ENCODE measurements at places on chromosomes 6 and 20. TPM values are rescaled to one million over a fixed set of nuclear protein-coding genes. Genes with fewer than 3 reads are reported as not detected.

DNA sequence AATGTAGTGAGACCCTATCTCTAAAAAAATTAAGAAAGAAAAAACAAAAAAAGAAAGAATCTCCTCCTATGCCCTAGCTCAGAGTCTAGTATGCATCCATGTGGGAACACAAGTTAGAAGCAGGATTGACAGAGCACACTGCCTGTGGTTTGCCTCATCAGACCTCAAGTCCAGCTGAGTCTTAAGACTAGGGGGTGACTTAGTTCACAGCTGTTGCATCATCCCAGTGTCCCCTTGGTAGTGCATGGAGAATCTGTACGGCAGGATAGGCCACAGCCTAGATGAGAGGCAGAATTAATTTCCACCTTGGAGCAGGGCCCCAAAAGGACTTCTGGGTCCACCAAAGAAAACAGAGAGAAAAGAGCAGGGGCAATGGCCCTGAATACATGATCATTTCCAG, 13.7 kb downstream of the PNPLA1 start:
- H3K36me3 ChIP-seq: no peaks in the 10 kb centered on the region
- no peak overlapping the region for H3K4me3 ChIP-seq
- no peaks in the 10 kb centered on the region for H3K27me3 ChIP-seq
- DNase-seq: no peak
- H3K4me1 ChIP-seq: no peaks in the 10 kb centered on the region

GRCh38 chr6:139533573-139534471, 159.4 kb upstream of the CITED2 start:
- H3K27ac ChIP-seq: peak overlapping the region; percentile 75
- no peaks in the 10 kb centered on the region for H3K27me3 ChIP-seq
- H3K4me1 ChIP-seq: peaks cover 16% of the 10 kb centered on the region
- no peaks in the 10 kb centered on the region for H3K36me3 ChIP-seq

DNA sequence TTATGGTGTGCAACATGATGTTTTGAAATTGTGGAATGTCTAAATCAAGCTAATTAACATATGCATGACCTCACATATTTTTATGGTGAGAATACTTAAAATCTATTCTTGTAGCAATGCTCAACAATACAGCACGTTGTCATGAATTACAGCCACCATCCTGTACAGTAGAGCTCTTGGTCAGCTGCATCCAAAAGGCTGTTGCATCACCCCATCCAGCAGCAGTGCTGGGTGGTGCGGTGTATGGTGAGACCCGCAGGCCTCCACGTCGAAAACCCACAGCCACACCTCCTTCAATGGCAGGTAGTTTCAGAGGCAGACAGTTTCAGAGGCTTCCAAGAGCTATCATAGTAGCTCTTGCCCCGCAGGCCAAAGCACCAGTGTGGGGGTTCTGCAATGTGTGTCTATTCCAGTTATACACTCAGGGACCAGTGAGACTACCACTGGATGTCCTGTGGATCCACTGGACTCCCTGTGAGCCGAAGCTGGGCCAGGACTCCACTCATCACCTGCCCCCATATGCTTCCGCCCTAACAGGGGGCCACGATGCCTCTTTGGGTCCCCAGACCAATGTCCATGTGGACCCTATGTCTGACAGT, 23.4 kb downstream of the PACSIN1 start:
- H3K36me3 ChIP-seq: no peaks in the 10 kb centered on the region
- no peak for DNase-seq
- no peaks in the 10 kb centered on the region for H3K4me1 ChIP-seq

GRCh38 chr20:56423211-56423610, 11.2 kb downstream of the CASS4 start:
- H3K27ac ChIP-seq: no peak overlapping the region
- no peak for DNase-seq
- H3K4me1 ChIP-seq: no peaks in the 10 kb centered on the region
- H3K4me3 ChIP-seq: no peak overlapping the region
- no peaks in the 10 kb centered on the region for H3K27me3 ChIP-seq

The NOP56 gene
- total RNA-seq: 66.3 TPM

- DNase-seq: no peak
- H3K4me3 ChIP-seq: no peak overlapping the region
- H3K36me3 ChIP-seq: no peaks in the 10 kb centered on the region
- no peak overlapping the region for H3K27ac ChIP-seq
- H3K4me1 ChIP-seq: peaks cover 29% of the 10 kb centered on the region
- no peaks in the 10 kb centered on the region for H3K27me3 ChIP-seq
Observed at GRCh38 chr6:20202324-20202658, 10.0 kb downstream of the MBOAT1 start.

The GNAS-AS1 gene
- total RNA-seq: 1.7 TPM

DNA sequence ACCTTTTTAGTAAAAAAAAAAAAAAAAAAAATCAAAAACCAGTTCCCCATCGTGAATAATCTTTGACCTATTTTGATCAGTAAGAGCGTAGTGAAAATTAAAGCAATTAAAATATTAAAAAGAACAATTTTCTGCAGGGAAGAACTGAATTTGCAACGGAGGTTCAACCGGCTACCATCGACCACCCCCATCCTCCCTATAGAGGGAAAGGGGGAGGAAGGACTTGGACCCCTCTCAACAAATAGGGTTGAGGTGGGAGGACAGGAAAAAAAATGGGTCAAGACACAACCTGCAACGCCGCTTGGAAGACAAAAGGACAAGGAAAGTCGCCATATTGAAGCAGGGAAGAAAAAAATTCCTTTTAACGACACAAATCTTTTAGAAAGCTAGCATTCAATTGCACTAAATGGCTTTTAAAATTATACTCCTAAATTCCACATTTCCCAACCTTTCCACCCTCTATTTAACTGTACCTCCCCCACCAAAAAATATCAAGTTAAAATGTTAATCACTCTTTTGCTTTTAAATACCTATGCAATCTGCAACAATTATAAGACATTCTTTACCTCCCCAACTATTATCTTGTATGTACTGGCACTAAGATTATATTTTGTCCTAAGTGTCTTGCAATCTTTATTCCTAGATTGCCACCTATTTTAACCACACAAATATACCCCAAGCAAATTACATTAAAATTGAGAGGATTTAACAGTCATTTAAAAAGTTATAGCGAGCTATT, 1.7 kb downstream of the PPP1R10 start:
- peaks cover 4% of the 10 kb centered on the region for H3K4me1 ChIP-seq
- peak overlapping the region; percentile 63 for H3K4me3 ChIP-seq
- peak overlapping the region; percentile 93 for H3K27ac ChIP-seq
- peak; percentile 46 for DNase-seq
- no peaks in the 10 kb centered on the region for H3K27me3 ChIP-seq
- no peaks in the 10 kb centered on the region for H3K36me3 ChIP-seq

- DNase-seq: no peak
- H3K36me3 ChIP-seq: no peaks in the 10 kb centered on the region
- H3K27me3 ChIP-seq: no peaks in the 10 kb centered on the region
- no peak overlapping the region for H3K4me3 ChIP-seq
- H3K27ac ChIP-seq: no peak overlapping the region
Observed at GRCh38 chr6:121305957-121306607, 28.2 kb downstream of the TBC1D32 start.

DNA sequence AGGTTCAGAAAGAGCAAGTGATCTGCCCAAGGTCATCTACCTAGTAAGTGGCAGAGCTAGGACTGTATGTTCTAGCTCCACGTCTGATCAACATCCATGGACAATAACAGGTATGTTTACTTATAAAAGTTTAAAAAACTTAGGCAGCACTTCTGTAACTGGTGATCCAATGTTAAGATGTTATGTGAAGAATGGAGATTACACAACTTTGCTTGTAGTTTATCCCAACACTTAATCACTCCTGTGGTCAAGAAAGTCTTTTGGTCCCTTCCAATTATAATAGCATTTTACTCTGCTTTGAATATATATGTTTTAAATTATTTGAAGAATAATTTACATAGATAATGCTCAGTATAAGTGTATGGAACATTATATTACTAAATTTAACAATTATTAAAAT, 4.8 kb downstream of the FBXO30 start:
- H3K4me3 ChIP-seq: no peak overlapping the region
- no peak overlapping the region for H3K27ac ChIP-seq
- H3K4me1 ChIP-seq: no peaks in the 10 kb centered on the region
- DNase-seq: no peak

The POLR1H gene
- 33.2 TPM for total RNA-seq

GRCh38 chr6:34284563-34285447, 36.0 kb upstream of the SMIM29 start:
- no peaks in the 10 kb centered on the region for H3K27me3 ChIP-seq
- no peaks in the 10 kb centered on the region for H3K4me1 ChIP-seq
- no peak overlapping the region for H3K27ac ChIP-seq
- peak; percentile 26 for DNase-seq
- no peak overlapping the region for H3K4me3 ChIP-seq

The KCNS1 gene
- 0.17 TPM for total RNA-seq

GRCh38 chr6:126235363-126235762, 104.6 kb upstream of the CENPW start:
- H3K4me1 ChIP-seq: no peaks in the 10 kb centered on the region
- DNase-seq: no peak
- no peak overlapping the region for H3K4me3 ChIP-seq
- no peak overlapping the region for H3K27ac ChIP-seq
- no peaks in the 10 kb centered on the region for H3K27me3 ChIP-seq
